Adrenal gland (tissue), 19 donors: ENCODE measurements at places on chromosomes 11 and 22. TPM values are rescaled to one million over a fixed set of nuclear protein-coding genes. Genes with fewer than 3 reads are reported as not detected.

USP2 gene
- 1.8 TPM for total RNA-seq

TPBGL gene
- total RNA-seq: 0.32 TPM

TMEM191C gene
- 2.4 TPM for total RNA-seq

DNA sequence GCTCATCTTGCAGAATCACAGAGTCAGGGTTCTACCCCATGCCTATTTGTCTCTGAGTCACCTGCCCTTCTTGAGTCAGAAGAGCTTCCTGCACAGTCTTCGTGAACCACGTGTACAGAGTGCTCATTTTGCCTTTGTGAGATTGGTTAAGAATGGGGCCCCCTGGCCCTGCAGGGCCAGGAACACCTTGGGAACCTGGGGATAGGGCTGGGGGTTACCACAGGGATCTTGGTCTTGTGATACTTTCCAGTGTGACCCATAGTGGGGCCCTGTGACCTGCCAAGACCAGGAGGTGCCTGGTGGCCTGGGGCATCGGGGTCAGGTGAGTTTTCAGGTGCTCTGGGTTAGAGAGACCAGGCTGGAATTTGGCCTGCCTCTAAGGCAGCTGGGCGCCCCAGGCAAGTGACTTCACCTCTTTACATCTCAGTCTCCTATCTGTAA, 9.4 kb downstream of the TMPRSS13 start:
- H3K4me3 ChIP-seq: no peak overlapping the region
- no peak for DNase-seq
- H3K36me3 ChIP-seq: no peaks in the 10 kb centered on the region
- no peaks in the 10 kb centered on the region for H3K27me3 ChIP-seq

GRCh38 chr22:23236440-23237184, 56.3 kb downstream of the BCR start:
- H3K4me3 ChIP-seq: no peak overlapping the region
- peaks cover 28% of the 10 kb centered on the region for H3K4me1 ChIP-seq
- H3K27me3 ChIP-seq: no peaks in the 10 kb centered on the region
- H3K27ac ChIP-seq: no peak overlapping the region
- H3K36me3 ChIP-seq: no peaks in the 10 kb centered on the region
- no peak for DNase-seq

DNA sequence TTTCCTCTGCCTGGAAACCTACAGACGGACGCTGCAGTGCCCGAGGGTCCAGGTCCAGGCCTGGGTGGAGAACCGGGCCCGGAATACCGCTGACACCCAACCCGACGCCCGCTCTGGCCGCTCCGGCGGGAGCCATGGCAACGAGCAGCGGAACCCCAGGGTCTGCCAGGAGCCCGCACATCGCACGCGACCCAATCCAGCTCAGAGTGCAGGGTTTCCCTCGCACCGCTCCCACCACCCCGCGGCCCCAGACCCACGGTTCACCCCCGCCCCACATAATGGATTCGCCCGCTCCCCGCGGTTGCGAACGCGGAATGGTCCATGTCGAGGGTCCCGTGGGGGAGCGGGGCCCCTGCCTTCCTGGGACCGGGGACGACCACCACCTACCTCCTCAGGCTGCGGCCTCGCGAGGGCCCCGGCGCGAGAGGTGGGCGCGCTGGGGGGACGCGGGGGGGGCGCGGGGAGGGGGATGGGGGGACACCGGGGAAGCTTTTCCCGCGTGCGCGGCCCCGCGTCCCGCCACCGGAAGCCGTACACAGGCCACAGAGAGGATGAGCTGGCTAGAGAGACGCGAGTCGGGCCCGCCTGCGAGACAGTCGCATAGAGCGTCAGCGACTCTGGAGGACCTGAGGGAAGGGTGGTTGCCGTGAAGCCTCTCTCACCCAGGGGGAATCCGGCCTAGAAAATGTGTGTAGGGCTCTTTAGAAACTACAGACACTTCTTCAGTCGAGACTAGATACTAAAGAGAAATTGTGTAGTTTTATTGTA, at the start of gene SSRP1:
SSRP1 (minus strand) TSS at position 550 of the 768 bp plus-strand sequence. CDS start 771 bp downstream, outside the sequence.
- H3K27ac ChIP-seq: peak within 1 kb of the TSS; percentile 93
- H3K36me3 ChIP-seq: no peaks in the 10 kb centered on the region
- H3K4me3 ChIP-seq: peak within 1 kb of the TSS; percentile 46
- H3K4me1 ChIP-seq: peaks cover 13% of the 10 kb centered on the region
- no peaks in the 10 kb centered on the region for H3K27me3 ChIP-seq

- H3K4me1 ChIP-seq: no peaks in the 10 kb centered on the region
- H3K36me3 ChIP-seq: no peaks in the 10 kb centered on the region
Measured at GRCh38 chr11:42239188-42239587, 779.7 kb upstream of the LRRC4C start.

GRCh38 chr11:109329716-109330115, 92.3 kb upstream of the C11orf87 start:
- no peak overlapping the region for H3K4me3 ChIP-seq
- H3K27ac ChIP-seq: no peak overlapping the region
- no peaks in the 10 kb centered on the region for H3K27me3 ChIP-seq
- no peaks in the 10 kb centered on the region for H3K36me3 ChIP-seq

- H3K4me3 ChIP-seq: peak within 1 kb of the TSS; percentile 95
- no peak within 1 kb of the TSS for H3K27ac ChIP-seq
- H3K27me3 ChIP-seq: no peaks in the 10 kb centered on the region
- peaks cover 6% of the 10 kb centered on the region for H3K4me1 ChIP-seq
Measured at GRCh38 chr22:17774206-17774925, at the start of gene BID. BID (minus strand) TSS chr22:17774469; CDS start chr22:17750116, 24,353 bp downstream.

DNA sequence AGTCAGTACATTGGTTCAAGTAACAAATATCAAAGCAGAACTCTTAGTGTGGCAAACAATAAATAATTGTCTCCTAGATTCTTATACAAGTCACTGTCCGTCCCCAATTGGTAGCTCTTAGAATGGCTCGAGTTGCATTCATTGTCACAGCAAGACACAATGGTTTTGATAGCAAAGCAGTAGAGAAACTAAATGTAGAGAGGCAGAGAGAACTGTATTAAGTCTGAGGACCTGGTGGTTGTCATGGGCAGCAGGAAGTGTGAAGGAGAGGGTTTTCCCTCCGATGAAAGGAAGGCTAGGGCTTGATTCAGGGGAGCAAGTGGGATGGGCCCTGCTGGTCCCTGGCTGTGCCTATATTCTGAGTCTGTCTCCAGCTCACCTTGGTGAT, 36.6 kb downstream of the RCOR2 start:
- no peaks in the 10 kb centered on the region for H3K36me3 ChIP-seq
- no peak overlapping the region for H3K4me3 ChIP-seq
- H3K27ac ChIP-seq: peak overlapping the region; percentile 69
- H3K27me3 ChIP-seq: no peaks in the 10 kb centered on the region
- peaks cover 23% of the 10 kb centered on the region for H3K4me1 ChIP-seq
- DNase-seq: no peak

GRCh38 chr11:69874178-69874983, 55.2 kb upstream of the FGF3 start:
- H3K4me1 ChIP-seq: no peaks in the 10 kb centered on the region
- H3K27ac ChIP-seq: no peak overlapping the region
- H3K27me3 ChIP-seq: no peaks in the 10 kb centered on the region
- H3K36me3 ChIP-seq: no peaks in the 10 kb centered on the region
- no peak for DNase-seq

DNA sequence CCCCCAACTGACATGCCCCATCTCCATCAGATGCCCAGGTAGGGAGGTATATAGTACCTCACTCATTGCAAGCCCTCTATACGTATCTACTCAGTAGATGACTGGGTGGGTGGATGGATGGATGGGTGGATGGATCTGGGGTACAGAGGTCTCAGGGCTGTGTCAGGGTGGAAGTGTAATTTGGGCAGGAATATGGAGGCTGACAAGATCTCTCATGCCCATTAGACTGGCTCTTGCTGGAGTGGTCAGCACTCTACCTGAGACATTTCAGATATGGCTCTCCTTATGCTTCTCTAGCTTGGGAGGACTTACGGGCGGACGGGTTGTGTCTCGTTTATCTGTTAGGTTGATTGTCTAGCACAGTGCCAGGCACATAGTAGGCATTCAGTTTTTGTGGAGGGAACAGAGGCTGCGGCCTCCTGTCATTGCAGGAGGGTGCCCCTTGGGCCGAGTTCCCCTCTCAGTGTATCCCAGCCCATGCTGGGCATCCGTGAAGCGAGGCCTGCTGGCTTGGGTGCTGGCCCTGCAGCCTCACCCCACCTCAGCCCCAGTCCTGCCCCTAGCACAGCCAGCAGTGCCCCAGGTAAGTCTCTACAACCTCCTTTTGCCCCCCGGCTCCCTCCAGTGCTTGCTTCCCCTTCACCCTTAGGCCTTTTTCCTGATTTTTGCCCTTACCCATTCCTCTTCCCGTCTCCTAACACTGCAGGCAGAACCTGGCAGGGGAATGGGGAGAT, 13.7 kb downstream of the ROBO3 start:
- H3K27ac ChIP-seq: no peak overlapping the region
- H3K27me3 ChIP-seq: peaks cover 8% of the 10 kb centered on the region
- DNase-seq: no peak
- no peaks in the 10 kb centered on the region for H3K36me3 ChIP-seq
- no peak overlapping the region for H3K4me3 ChIP-seq
- peaks cover 12% of the 10 kb centered on the region for H3K4me1 ChIP-seq

DNA sequence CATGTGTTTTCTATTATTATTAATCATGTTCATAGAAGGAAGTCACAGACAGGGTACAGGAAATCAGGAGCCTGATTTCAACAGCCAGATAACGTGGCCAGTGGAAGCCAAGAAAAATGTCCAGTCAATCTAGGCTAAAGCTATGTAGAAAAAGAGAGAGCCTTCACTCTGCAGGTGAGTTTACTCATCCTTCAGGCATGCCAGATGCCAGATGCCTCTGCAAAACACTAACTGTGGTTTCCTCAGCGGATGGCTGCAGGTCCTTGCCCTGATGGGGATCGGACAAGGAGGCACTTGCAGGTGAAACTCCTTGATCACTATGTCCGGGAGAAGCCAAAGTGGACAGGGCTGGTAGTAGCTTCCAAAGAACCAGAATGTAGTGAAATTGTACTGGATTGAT, 962.3 kb upstream of the RAG2 start:
- no peaks in the 10 kb centered on the region for H3K36me3 ChIP-seq
- H3K27ac ChIP-seq: no peak overlapping the region
- H3K4me1 ChIP-seq: peaks cover 7% of the 10 kb centered on the region

DNA sequence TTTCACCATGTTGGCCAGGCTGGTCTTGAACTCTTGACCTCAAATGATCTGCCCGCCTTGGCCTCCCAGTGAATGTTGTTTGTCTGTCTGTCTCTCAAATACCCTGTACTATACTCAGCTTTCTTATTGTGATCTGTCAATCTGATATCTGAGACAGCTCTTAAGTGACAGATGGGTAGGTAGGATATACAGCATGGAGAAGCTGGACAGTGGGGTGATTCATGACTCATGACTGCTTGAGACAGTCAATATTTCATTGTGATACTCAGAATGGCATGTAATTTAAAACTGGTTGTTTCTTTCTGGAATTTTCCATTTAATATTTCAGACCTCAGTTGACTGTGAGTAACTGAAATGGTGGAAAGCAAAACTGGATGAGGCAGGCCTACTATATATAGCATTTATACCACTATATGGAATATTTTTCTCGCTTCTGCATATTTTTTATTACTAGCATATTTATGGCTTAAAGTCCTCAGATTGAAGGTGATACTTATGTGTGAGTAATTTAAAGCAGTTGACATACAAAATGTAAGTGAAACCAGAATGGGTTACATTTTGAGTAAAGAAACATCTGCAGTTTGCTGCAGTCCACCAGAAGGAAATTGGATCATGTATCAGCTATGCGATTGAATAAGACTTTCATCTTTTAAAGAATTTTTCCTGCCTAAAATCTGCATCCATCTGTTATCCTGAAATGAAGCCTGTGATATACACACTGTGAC, 22.3 kb downstream of the ARHGAP42 start:
- H3K36me3 ChIP-seq: no peaks in the 10 kb centered on the region
- no peaks in the 10 kb centered on the region for H3K27me3 ChIP-seq
- no peak for DNase-seq
- no peak overlapping the region for H3K4me3 ChIP-seq
- H3K4me1 ChIP-seq: no peaks in the 10 kb centered on the region

- DNase-seq: no peak
- no peaks in the 10 kb centered on the region for H3K27me3 ChIP-seq
- no peak overlapping the region for H3K4me3 ChIP-seq
- H3K27ac ChIP-seq: no peak overlapping the region
- no peaks in the 10 kb centered on the region for H3K36me3 ChIP-seq
Measured at GRCh38 chr11:1493650-1494244, 7.2 kb upstream of the MOB2 start.

DNA sequence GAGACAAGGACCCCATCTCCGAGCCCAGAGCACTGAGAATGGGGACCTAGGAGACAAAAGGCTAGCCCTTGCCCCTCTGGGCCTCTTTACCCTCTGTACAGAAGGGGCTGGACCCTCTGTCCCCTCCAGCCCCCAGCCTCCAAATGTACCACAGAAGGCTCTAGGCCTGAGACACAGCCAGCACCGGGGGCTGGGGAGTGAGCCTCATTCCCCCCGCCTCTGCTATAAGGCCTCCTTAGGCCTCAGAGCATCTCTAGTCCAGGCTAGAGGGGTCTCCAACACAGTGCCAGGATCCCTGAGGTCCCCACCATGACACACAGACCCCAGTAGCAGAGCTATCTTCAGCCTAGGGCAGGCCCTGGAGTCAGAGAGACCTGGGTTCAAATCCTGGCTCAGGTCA, 4.8 kb downstream of the SMTN start:
- no peak overlapping the region for H3K27ac ChIP-seq
- no peak for DNase-seq
- H3K4me1 ChIP-seq: no peaks in the 10 kb centered on the region
- H3K27me3 ChIP-seq: no peaks in the 10 kb centered on the region
- H3K36me3 ChIP-seq: peaks cover 29% of the 10 kb centered on the region
- H3K4me3 ChIP-seq: no peak overlapping the region
